A549 treated with Hydrocortisone at 1 μM for 4 hours (cell line): ENCODE measurements at places on chromosomes 7 and 10. TPM values are rescaled to one million over a fixed set of nuclear protein-coding genes. Genes with fewer than 3 reads are reported as not detected.

The NME8 gene
- total RNA-seq = not detected in 5 replicates

The MYL10 gene
- not detected in 5 replicates for total RNA-seq

The CRHR2 gene
- total RNA-seq = 0.02 to 0.06 TPM (median 0.05 TPM) in 3 of 5 replicates, not detected in the others

The TIMM23B gene
- total RNA-seq = 15.6 to 25.2 TPM (median 17.4 TPM) in 5 replicates

The CLDN3 gene
- 1.6 to 3.8 TPM (median 3.4 TPM) in 5 replicates for total RNA-seq

The LBX1 gene
- not detected in 5 replicates for total RNA-seq
